ENCODE measurements at places on chromosomes 5 and 9. TPM values are rescaled to one million over a fixed set of nuclear protein-coding genes. Genes with fewer than 3 reads are reported as not detected.

DNA sequence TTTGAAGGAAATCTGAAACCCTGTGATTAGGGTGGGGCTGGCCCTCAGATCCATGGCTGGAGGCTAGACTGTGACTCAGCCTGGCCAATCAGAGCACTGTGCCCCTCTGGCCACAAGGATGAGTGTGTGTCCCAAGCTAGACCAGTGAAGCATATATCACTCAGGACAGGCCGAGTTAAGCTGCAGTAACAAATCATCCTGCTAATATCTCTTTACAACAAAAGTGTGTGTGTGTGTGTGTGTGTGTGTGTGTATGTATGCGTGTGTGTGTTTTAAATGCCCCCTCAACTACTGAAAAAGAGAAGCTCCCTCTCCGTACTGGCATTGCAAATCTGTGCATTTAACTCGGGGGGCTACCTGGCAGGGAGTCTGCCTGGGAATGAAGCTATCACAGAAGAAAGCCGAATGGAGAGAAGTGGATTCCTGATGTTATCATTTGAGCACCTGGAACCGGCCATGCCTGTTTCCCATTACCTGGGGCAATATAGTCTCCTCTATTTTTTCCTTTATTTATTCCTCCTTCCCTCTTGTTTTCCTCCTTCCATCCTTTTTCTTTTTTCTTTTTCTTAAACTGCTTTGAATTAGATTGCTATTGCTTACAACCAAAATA lies 25.6 kb downstream of the STC2 start:
- no peak overlapping the region for H3K27ac ChIP-seq
- H3K4me1 ChIP-seq, result no peaks in the 10 kb centered on the region
- no peak overlapping the region for H3K4me3 ChIP-seq
- H3K27me3 ChIP-seq, result peaks cover 29% of the 10 kb centered on the region

- DNase-seq, result no peak
- no peak overlapping the region for H3K27ac ChIP-seq
- H3K4me1 ChIP-seq, result peaks cover 6% of the 10 kb centered on the region
- H3K27me3 ChIP-seq, result no peaks in the 10 kb centered on the region
- no peaks in the 10 kb centered on the region for H3K36me3 ChIP-seq
Observed at GRCh38 chr9:93207326-93207814, 23.4 kb downstream of the WNK2 start.

GRCh38 chr5:29169886-29170285 lies 2023.6 kb upstream of the CDH6 start:
- H3K27ac ChIP-seq, result no peak overlapping the region
- DNase-seq, result no peak
- no peaks in the 10 kb centered on the region for H3K4me1 ChIP-seq
- H3K36me3 ChIP-seq, result no peaks in the 10 kb centered on the region
- H3K27me3 ChIP-seq, result no peaks in the 10 kb centered on the region

- no peaks in the 10 kb centered on the region for H3K27me3 ChIP-seq
- no peaks in the 10 kb centered on the region for H3K36me3 ChIP-seq
- H3K4me3 ChIP-seq, result no peak overlapping the region
- DNase-seq, result no peak
- H3K4me1 ChIP-seq, result peaks cover 17% of the 10 kb centered on the region
Observed at GRCh38 chr5:95843733-95844223, 21.3 kb upstream of the GLRX start.

The DBH gene
- total RNA-seq, result not detected

The CD14 gene
- total RNA-seq, result 0.42 TPM
